ENCODE measurements at places on chromosomes 4 and X.

GRCh38 chr4:35516102-35516501 is 728.2 kb downstream of the ARAP2 start:
- DNase-seq: no peak

DNA sequence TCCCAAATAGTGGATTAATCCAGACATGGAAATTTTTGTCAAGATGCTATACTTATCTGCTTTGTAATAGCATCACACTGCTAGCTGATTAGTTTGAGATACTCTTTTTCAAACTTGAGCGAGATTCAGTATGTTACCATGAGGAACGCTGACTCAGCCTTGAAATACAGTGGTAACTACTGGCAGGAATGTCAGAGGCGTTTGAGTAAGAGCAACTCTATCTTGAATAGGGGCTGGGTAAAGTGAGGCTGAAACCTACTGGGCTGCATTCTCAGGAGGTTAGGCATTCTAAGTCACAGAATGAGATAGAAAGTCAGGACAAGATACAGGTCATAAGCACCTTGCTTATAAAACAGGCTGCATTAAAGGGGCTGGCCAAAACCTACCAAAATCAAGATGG is 2519.6 kb downstream of the ARAP2 start:
- no peak for DNase-seq

- peak; percentile 7 for DNase-seq
Measured at GRCh38 chr4:101037938-101038413, 309.4 kb downstream of the PPP3CA start.

DNA sequence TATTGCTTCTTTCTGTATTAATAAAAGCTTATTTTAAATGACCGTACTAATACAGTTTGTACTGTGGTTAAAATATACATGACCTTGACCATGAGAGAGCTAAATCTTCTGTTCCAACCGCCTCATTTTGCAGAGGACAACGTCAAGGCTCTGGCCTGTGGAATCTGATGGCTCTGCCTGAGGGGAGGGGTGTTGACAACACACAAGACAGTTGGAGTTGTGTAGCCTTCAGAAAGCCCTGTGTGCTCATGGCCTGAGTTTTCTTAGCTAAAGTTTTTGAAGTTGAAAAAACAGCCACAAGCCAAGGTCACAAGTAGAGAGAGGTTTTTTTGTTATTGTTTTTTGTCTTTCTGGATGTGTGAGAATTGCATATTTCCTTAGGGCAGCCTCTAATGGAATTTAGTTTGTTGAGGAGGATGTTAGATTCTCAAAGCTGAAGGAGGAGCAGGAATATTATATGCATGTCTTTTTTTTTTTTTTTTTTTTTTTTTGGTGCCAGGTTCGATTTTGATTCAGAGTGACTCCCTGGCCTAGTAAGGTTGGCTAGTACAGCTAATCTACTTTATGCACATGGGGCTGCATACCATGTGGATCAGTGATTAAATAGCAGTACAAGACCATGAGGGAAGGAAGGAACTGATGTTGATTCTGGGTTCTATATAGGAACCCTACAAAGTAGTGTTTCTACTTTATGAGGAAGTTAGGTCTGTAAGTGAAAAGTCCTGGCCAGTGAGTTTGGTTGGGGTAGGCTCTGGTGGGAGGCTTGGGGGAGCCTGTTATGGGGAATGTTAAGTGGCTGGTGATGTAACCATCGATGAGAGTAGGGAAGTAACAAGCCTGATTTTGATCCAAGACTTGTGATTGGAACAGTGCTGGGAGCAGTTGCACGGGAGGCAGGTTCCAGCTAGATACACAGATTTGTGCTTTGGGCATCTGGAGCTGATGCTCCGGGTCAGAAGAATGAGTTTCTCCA is 20.3 kb downstream of the SMS start:
- DNase-seq: no peak

- no peak for DNase-seq
Measured at GRCh38 chr4:151935411-151935810, 174.6 kb upstream of the GATB start.

DNA sequence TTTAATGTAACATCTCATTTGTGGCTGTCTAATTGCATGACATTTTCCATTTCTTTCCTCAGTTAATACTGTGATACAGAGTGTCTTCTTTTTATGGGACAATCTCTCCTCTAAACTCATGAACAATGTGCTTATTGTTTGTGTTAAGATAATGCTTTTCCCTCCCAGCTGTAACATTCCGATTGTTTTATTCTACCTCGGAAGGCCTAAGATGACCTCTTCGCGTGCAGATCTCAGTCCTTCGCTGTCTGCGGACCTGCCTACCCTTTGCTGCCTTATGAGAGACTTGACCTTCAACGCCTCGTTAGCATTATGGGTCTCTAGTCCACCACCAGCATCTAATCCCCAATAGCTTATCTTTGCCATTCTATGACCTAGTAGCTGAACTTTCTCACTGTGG is 29.8 kb upstream of the ZFP42 start:
- DNase-seq: no peak

- no peak for DNase-seq
Measured at GRCh38 chrX:20538974-20539373, 272.3 kb upstream of the RPS6KA3 start.

DNA sequence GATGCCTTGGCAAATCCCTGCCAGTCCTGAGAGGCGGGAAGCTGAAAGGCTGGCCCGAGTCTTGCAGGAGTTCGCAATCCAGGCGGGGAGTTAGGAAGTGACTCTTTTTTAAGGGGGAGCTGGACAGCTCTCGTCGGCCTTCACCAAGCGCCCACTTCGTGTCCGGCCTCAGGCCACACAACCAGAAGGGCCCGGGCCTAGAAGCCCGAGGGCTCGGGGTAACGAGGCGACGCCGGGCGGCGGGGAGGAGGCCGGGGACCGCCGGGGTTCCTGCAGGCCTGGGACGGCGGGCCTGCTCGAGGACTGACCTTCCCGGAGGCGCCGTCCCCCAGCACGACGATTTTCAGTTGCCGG is 395 bp downstream of the RAB28 start:
- DNase-seq: peak; percentile 64

- peak; percentile 54 for DNase-seq
Measured at GRCh38 chr4:110197529-110198042, 829 bp downstream of the ELOVL6 start.

DNA sequence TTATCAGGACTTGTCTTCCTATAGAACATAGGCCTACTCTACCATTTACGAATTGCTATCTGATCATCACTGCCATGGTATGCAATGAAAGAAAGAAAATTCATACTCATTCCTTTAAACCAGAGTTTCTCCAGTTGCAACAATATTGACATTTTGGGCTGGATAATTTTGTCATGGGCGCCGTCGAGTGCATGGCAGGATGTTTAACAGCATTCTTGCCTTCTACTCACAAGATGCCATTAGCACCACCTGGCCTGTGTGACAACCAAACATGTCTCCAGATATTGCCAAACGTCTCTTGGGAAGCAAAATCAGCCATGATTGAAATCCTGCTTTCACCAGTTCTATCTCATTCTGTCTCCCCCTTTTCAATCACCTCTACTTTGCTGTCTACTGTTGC is 63.6 kb upstream of the ARHGAP24 start:
- DNase-seq: no peak
